Karpas-422 (cell line): ENCODE measurements at places on chromosomes 2 and 18.

GRCh38 chr2:46885376-46885775, 30.2 kb downstream of the MCFD2 start:
- DNase-seq = no peak

DNA sequence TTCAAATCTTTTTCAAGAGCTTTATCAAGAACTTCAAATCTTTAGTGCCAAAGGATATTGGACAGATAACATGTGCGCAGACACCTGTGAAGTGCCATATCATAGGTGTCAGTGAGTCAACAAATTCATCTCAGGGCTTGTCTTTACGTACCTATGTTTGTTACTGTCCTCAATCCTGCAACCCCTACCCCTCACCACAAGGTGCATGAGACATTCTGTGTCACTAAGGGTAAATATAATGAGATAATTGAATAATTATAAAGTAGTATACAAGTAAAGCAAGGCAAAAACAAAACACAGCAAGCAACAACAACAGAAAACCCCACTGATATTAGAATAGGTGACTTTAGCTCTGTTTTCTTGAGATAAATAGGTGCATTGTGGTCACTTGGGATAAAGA, 1495.8 kb upstream of the TMEFF2 start:
- DNase-seq = no peak

GRCh38 chr18:12821408-12821807, 62.6 kb downstream of the PTPN2 start:
- no peak for DNase-seq

DNA sequence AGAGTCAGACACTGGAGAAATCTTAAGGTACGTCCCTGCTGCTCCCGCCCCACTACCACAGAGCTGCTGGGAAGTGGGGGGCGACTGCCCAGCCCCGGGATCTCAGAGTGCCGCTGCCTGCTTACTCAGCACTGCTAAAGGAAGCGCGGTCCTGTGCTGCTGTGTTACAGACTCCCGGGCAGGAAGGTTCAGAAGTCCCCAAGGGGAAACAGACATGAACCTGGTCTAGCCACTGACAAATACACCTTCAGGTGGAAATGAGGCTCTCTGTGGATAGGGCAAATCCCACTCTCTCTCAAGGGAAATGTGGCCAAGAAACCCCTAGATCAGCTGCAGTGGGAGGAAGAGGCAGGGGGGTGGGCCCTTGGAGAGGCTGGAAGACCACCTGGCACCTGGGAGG, 13.7 kb downstream of the MTERF4 start:
- DNase-seq = no peak

- no peak for DNase-seq
These were observed 49.3 kb downstream of the SLC39A10 start for GRCh38 chr2:195706161-195706900.

DNA sequence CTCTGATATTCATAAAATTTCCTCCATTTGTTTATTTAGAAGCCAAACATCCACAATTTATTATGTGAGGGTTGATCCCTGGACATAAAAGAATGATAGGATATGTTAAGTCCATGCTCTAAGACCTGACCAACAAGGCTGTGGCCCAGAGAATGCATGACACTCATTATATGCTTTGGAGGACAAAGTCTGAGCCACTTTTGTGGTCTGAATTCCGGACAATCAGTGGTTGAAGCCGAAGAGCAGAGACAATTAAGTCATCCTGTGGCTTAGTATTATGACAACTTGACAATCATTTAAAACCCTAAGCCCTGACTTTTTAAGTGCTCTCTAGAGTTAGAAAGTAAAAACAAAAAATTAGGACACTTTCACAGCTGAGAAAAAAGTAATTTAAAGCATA, 483.3 kb downstream of the PLCL1 start:
- DNase-seq = no peak
